ENCODE measurements at places on chromosomes 3 and 15. TPM values are rescaled to one million over a fixed set of nuclear protein-coding genes. Genes with fewer than 3 reads are reported as not detected.

FANCD2OS gene
- not detected for total RNA-seq

CCR4 gene
- not detected for total RNA-seq

CHRFAM7A gene
- total RNA-seq, result not detected

ERICH6 gene
- total RNA-seq, result under 0.01 TPM

EID1 gene
- total RNA-seq, result 104 TPM

ADGRG7 gene
- total RNA-seq, result not detected

CCR9 gene
- total RNA-seq, result not detected

SCAANT1 gene
- not detected for total RNA-seq

LDHAL6B gene
- not detected for total RNA-seq

GPR156 gene
- total RNA-seq, result not detected

TM6SF1 gene
- 2.8 TPM for total RNA-seq

MESP1 gene
- total RNA-seq, result under 0.01 TPM

FOXL2NB gene
- not detected for total RNA-seq

A4GNT gene
- total RNA-seq, result not detected

VWA5B2 gene
- total RNA-seq, result not detected

SOX2 gene
- total RNA-seq, result 10.9 TPM

FYCO1 gene
- total RNA-seq, result 12.5 TPM

EPHA3 gene
- total RNA-seq, result under 0.01 TPM

CD200R1 gene
- total RNA-seq, result 0.24 TPM

ATP8B4 gene
- total RNA-seq, result 0.24 TPM

CHDH gene
- 1.2 TPM for total RNA-seq

NR2F2 gene
- 4.8 TPM for total RNA-seq

PLS1 gene
- 23.9 TPM for total RNA-seq

SNUPN gene
- 13.5 TPM for total RNA-seq

INSYN1 gene
- not detected for total RNA-seq

SLC22A13 gene
- 0.24 TPM for total RNA-seq

SPESP1 gene
- total RNA-seq, result 5.3 TPM

JMJD7 gene
- 10.8 TPM for total RNA-seq

SERF2 gene
- 341 TPM for total RNA-seq

ANKRD34C gene
- not detected for total RNA-seq

ACP3 gene
- total RNA-seq, result 1.9 TPM

HCN4 gene
- total RNA-seq, result not detected

COL6A6 gene
- total RNA-seq, result not detected

ZNF80 gene
- total RNA-seq, result not detected

USP8 gene
- 32.5 TPM for total RNA-seq

PLOD2 gene
- total RNA-seq, result 152 TPM

DMXL2 gene
- 15.8 TPM for total RNA-seq

MASP1 gene
- total RNA-seq, result not detected

INKA1 gene
- total RNA-seq, result 22.2 TPM

CNTN4 gene
- 0.21 TPM for total RNA-seq

COL6A5 gene
- total RNA-seq, result not detected

ITPKA gene
- 1.9 TPM for total RNA-seq

CLDN18 gene
- total RNA-seq, result not detected

MYZAP gene
- 1.3 TPM for total RNA-seq

NRG4 gene
- total RNA-seq, result not detected

DAZL gene
- total RNA-seq, result not detected

CHRNA5 gene
- total RNA-seq, result 2.6 TPM

WNT5A gene
- total RNA-seq, result 3.6 TPM

SLC35G2 gene
- 6.2 TPM for total RNA-seq

GOLGA6D gene
- total RNA-seq, result not detected

HYAL3 gene
- total RNA-seq, result 14.7 TPM

STRC gene
- 0.72 TPM for total RNA-seq

CAMKV gene
- total RNA-seq, result not detected

BCHE gene
- 0.85 TPM for total RNA-seq

CAMK2N2 gene
- not detected for total RNA-seq

CTXN2 gene
- not detected for total RNA-seq

PAQR9 gene
- not detected for total RNA-seq

CLPX gene
- total RNA-seq, result 30.1 TPM

MRPS25 gene
- 17.3 TPM for total RNA-seq

NEIL1 gene
- total RNA-seq, result 13.7 TPM
